Stomach (tissue), 19 donors: ENCODE measurements at places on chromosomes 5 and 9. TPM values are rescaled to one million over a fixed set of nuclear protein-coding genes. Genes with fewer than 3 reads are reported as not detected.

DNA sequence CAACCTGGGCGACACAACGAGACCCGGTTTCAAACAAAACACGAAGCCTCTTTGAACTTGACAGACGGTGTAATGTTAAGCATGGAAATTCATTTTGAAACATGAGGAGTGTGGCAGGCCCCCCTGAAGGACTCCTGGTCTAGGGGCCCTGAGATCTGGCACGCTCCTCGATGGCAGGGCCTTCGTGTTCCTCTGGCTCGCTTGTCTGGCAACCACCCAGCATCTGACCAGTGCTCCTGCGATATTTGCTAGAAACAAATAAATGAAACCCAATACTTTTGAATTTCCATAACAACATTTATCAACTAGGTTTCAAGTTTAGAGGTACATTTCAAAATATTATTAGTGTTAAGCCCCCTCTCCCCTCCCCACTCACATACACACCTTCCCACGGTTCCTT, 193.0 kb downstream of the ERCC6L2 start:
- no peaks in the 10 kb centered on the region for H3K36me3 ChIP-seq
- no peaks in the 10 kb centered on the region for H3K27me3 ChIP-seq
- peak; percentile 90 for DNase-seq
- no peak overlapping the region for H3K27ac ChIP-seq
- no peak overlapping the region for H3K4me3 ChIP-seq

- DNase-seq = peak; percentile 35
- H3K27me3 ChIP-seq = no peaks in the 10 kb centered on the region
- no peak overlapping the region for H3K4me3 ChIP-seq
Measured at GRCh38 chr5:169190849-169191248, 110.1 kb downstream of the SLIT3 start.

- H3K27ac ChIP-seq = no peak overlapping the region
- no peak overlapping the region for H3K4me3 ChIP-seq
- H3K36me3 ChIP-seq = peaks cover 11% of the 10 kb centered on the region
- H3K27me3 ChIP-seq = no peaks in the 10 kb centered on the region
- no peak for DNase-seq
Measured at GRCh38 chr9:112140936-112141335, 34.2 kb downstream of the SUSD1 start.

GRCh38 chr5:160327818-160328217, 15.5 kb upstream of the CCNJL start:
- H3K27ac ChIP-seq = no peak overlapping the region
- no peaks in the 10 kb centered on the region for H3K27me3 ChIP-seq
- DNase-seq = no peak

DNA sequence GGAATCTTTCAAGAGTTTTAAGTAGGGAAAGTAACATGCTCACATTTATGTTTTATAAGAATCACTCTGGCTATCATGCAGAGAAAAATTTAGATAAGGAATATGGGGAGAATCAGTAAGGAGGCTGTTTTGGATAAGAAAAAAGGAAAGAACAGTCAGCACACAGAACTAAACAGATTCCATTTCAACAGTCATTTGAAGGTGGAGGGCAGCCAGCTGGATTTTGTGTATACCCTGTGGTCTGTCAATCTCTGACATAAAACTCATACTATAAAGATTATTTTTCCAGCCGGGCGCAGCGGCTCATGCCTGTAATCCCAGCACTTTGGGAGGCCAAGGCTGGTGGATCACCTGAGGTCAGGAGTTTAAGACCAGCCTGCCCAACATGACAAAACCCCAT, 64.2 kb downstream of the PCA3 start:
- H3K4me1 ChIP-seq = peaks cover 4% of the 10 kb centered on the region
- H3K4me3 ChIP-seq = no peak overlapping the region
- H3K27me3 ChIP-seq = no peaks in the 10 kb centered on the region
- no peak for DNase-seq

GRCh38 chr9:69027355-69028097, 8.0 kb upstream of the FXN start:
- H3K27ac ChIP-seq = no peak overlapping the region
- H3K36me3 ChIP-seq = no peaks in the 10 kb centered on the region
- peak; percentile 84 for DNase-seq

DNA sequence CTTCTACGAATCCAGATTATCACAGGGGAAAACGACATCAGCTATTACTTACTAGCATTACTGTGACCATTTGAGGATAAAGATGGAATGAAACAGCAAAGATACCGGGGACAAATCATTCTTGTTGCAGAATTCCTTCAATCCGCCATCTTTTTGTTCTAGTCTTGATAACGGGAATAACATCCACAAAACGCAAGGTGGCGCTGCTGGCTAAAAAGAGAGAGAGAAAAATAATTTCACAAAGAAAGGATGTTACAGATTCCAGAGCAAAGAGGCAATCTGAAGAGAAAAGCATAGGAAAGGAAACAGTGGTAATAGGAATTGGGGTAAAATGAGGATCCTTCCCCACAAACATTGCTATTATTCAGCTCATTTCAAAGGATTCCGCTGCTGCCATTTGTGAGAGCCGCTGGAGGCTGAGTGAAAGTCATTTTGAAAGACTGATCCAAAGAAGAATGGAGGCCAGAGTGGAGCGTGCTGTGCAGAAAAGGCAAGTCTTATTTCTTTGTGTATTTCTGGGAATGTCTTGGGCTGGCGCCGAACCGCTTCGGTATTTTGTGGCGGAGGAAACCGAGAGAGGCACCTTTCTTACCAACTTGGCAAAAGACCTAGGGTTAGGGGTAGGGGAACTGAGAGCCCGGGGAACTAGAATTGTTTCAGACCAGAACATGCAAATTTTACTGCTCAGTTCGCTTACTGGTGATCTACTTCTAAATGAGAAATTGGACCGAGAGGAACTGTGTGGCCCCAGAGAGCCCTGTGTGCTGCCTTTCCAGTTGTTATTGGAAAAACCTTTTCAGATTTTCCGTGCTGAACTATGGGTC, at the start of gene PCDHB7:
TSS of gene PCDHB7 (plus strand) at position 264 of the 824 bp plus-strand sequence. CDS start at position 456, 192 bp downstream.
- H3K27ac ChIP-seq = no peak within 1 kb of the TSS
- peak; percentile 43 for DNase-seq
- H3K36me3 ChIP-seq = no peaks in the 10 kb centered on the region
- H3K4me3 ChIP-seq = no peak within 1 kb of the TSS
- no peaks in the 10 kb centered on the region for H3K27me3 ChIP-seq

DNA sequence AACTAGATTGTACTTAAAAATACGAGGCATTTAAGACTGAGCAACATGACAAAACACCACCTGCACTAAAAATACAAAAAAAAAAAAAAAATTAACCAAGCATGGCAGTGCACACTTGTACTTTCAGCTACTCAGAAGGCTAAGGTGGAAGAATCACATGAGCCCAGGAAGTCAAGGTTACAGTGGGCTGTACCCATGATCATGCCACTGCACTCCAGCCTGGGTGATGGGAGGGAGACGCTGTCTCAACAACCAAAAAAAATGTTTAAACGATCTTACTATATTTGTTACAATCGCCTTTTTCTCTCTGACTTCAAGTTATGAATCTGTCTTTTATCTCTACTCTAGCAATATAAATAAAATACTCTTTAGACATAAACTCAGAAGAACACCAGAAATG, 1454.3 kb downstream of the MAT2B start:
- no peak overlapping the region for H3K27ac ChIP-seq
- no peaks in the 10 kb centered on the region for H3K27me3 ChIP-seq
- DNase-seq = no peak

DNA sequence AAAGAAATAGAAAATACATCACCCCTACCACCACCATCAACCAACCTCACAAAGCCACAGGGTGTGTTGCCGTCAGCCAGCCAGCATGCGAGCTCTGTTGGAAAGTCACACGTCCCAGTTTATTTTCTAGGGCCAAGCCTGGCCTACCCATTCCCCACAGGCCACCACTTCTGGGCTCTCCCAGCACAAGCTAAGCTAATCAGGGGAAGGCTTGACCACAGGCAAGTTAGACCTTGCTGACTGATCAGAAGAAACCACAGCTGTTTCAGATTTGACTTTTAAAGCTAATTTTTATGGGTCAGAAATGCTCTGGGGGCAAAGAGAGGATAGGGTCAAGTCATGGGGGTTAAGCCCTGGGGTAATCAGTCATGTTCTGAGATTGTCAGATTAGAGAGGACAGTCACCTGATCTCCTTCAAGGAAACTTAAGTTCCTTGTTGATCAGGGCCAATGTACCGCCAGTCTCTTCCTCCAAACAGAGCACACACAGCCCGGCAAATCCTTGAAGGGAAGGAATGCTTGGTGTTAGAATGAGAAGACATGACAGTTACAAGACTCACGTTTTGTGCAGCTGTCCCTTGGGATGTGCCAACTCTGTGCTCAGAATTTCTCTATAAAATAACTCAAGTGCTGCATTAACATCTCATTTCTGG, 7.6 kb downstream of the SHB start:
- H3K27ac ChIP-seq = peak overlapping the region; percentile 42
- peaks cover 99% of the 10 kb centered on the region for H3K4me1 ChIP-seq
- no peaks in the 10 kb centered on the region for H3K27me3 ChIP-seq
- DNase-seq = no peak
- no peak overlapping the region for H3K4me3 ChIP-seq

- H3K27ac ChIP-seq = no peak overlapping the region
- H3K36me3 ChIP-seq = no peaks in the 10 kb centered on the region
- DNase-seq = no peak
- peaks cover 18% of the 10 kb centered on the region for H3K4me1 ChIP-seq
- H3K4me3 ChIP-seq = no peak overlapping the region
- H3K27me3 ChIP-seq = no peaks in the 10 kb centered on the region
Measured at GRCh38 chr5:96079075-96079474, 117.4 kb upstream of the ELL2 start.

DNA sequence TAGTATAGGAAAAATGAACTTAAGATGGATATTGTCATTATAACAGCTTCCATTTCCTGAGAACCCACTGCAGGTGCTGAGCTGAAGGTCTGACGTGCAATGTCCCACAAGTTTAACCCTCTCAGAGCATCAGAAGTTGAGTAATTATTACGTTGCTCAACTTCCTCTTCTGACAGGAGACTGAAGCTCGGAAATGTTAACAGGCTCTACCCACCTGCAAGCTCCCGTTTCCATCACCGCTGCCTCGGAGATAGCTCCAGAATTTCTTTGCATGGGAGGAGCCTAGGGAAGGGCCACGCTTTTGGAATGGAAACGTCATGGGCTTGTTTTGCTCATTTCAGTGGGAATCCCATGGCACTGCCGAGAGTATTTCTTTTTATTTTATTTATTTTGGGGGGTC, 1.0 kb upstream of the NTMT1 start:
- H3K4me1 ChIP-seq = peaks cover 44% of the 10 kb centered on the region
- peak; percentile 60 for DNase-seq
- H3K27ac ChIP-seq = peak overlapping the region; percentile 96
- no peaks in the 10 kb centered on the region for H3K36me3 ChIP-seq

DNA sequence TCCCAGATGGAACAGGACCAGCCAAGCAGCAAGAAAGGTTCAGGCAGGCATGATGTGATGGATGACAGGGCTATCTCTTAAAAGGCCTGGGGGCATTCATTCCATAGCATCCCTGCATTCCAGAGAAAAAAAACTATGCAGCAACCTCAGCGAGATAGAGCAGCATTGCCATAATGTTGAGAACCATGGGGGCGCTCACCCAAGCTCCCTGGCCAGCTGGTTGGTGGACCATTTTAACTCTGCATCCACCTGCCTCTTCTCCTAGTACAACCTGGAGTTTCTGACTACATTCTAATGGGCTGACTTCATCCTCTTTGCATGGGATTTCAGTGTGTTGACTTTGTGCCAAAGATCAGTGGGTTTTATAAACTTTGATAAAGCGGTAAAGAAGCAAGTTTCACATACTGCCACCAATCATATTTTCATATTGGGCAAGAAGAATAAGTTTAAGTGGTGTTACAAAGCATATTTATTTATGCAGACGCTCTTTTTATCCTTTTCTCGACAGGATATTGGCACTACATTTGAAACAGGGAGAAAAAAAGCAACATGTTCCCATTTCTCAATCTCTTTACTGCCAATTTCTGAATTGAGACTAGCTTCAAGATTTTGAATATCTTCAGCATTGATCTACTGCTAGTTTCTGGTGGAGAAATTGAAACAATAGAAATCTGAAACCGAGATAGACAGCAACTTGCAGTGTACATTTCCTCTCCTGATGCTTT, 378.3 kb upstream of the WWC1 start:
- no peak overlapping the region for H3K27ac ChIP-seq
- no peaks in the 10 kb centered on the region for H3K36me3 ChIP-seq
- DNase-seq = no peak
- no peaks in the 10 kb centered on the region for H3K27me3 ChIP-seq

GRCh38 chr5:176458904-176459561, 10.8 kb downstream of the FAF2 start:
- H3K4me1 ChIP-seq = peaks cover 3% of the 10 kb centered on the region
- no peak for DNase-seq
- no peak overlapping the region for H3K27ac ChIP-seq
- H3K36me3 ChIP-seq = peaks cover 9% of the 10 kb centered on the region
- H3K27me3 ChIP-seq = no peaks in the 10 kb centered on the region

- DNase-seq = peak; percentile 24
- H3K27me3 ChIP-seq = no peaks in the 10 kb centered on the region
- no peak overlapping the region for H3K27ac ChIP-seq
- no peaks in the 10 kb centered on the region for H3K36me3 ChIP-seq
Measured at GRCh38 chr5:76805821-76806505, 12.9 kb upstream of the F2RL1 start.

- peaks cover 86% of the 10 kb centered on the region for H3K36me3 ChIP-seq
- H3K4me1 ChIP-seq = peaks cover 18% of the 10 kb centered on the region
- no peaks in the 10 kb centered on the region for H3K27me3 ChIP-seq
- H3K4me3 ChIP-seq = no peak overlapping the region
- no peak overlapping the region for H3K27ac ChIP-seq
Measured at GRCh38 chr9:113160571-113160970, 9.8 kb downstream of the SLC31A2 start.

GRCh38 chr5:159645179-159645846, 271.0 kb upstream of the ADRA1B start:
- DNase-seq = no peak
- no peak overlapping the region for H3K27ac ChIP-seq
- H3K36me3 ChIP-seq = no peaks in the 10 kb centered on the region
- H3K4me3 ChIP-seq = no peak overlapping the region
- no peaks in the 10 kb centered on the region for H3K4me1 ChIP-seq

Gene BTNL3
- total RNA-seq = not detected

Gene SPAG8
- total RNA-seq = 2.7 TPM

Gene IL7R
- total RNA-seq = 20.7 TPM

Gene GABRA1
- total RNA-seq = not detected

Gene ANKRD55
- total RNA-seq = not detected

Gene SLC36A2
- total RNA-seq = not detected
